ENCODE measurements at places on chromosomes 1 and 21. TPM values are rescaled to one million over a fixed set of nuclear protein-coding genes. Genes with fewer than 3 reads are reported as not detected.

GRCh38 chr1:203354246-203354645 is 3.3 kb upstream of the FMOD start:
- DNase-seq = no peak
- H3K4me1 ChIP-seq = no peaks in the 10 kb centered on the region
- no peak overlapping the region for H3K27ac ChIP-seq
- H3K4me3 ChIP-seq = no peak overlapping the region

- no peaks in the 10 kb centered on the region for H3K36me3 ChIP-seq
- H3K27ac ChIP-seq = no peak overlapping the region
- H3K4me3 ChIP-seq = no peak overlapping the region
- no peak for DNase-seq
- H3K27me3 ChIP-seq = no peaks in the 10 kb centered on the region
Measured at GRCh38 chr21:25412100-25412499, 195.2 kb downstream of the MRPL39 start.

ANKRD35 gene
- total RNA-seq = 3.6 TPM

SH2D1B gene
- not detected for total RNA-seq

IL19 gene
- total RNA-seq = not detected

GRCh38 chr1:244741692-244742091 is 88.8 kb downstream of the DESI2 start:
- no peaks in the 10 kb centered on the region for H3K27me3 ChIP-seq
- H3K4me1 ChIP-seq = no peaks in the 10 kb centered on the region
- H3K36me3 ChIP-seq = no peaks in the 10 kb centered on the region
- no peak for DNase-seq
- H3K27ac ChIP-seq = no peak overlapping the region
- no peak overlapping the region for H3K4me3 ChIP-seq

- no peak overlapping the region for H3K4me3 ChIP-seq
- H3K27ac ChIP-seq = no peak overlapping the region
- H3K36me3 ChIP-seq = no peaks in the 10 kb centered on the region
- DNase-seq = no peak
- H3K4me1 ChIP-seq = peaks cover 27% of the 10 kb centered on the region
- peaks cover 20% of the 10 kb centered on the region for H3K27me3 ChIP-seq
Measured at GRCh38 chr1:36172983-36173382, 17.0 kb downstream of the MAP7D1 start.

DNA sequence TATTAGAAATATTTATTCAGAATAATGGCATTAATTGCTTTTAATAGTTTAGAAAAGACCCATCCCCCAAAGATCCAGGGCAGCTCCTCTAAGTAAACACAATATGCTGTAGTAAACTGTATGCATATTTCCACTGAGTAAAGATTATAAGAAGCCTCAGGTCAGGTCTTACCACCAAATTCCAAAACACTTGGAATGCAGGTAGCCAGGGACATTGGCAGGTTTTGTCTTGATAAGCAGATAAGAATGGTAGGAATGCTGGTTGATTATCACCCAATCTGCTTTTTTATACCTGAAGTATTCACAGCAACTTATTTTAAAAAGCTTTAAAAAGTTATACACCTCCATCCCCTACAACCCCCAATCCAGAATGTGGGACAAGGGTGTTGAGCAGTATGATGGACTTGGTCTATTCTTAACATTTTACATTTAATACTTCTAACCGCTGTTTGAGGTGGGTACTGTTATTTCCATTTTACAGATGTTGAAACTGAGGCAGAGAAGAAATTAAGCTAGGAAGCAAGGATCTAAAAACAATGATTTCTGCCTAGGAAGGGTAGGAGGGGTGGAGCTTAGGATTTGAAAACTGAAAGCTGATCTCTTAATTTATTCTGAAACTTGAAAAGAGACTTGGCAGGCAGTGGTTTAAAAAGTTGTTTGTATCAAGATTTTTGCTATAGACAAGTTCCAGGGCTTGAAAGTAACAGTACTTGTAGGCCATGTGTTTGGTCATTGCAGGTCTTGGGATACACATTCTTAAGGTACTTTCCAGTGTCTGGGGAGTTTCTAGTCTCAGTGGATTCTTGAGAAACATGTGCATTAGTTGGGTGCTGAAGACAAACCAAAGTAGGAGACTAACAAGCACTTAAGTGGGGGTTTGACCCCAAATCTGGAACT is 15.6 kb upstream of the THEM4 start:
- H3K4me3 ChIP-seq = no peak overlapping the region
- H3K4me1 ChIP-seq = no peaks in the 10 kb centered on the region
- no peaks in the 10 kb centered on the region for H3K27me3 ChIP-seq
- peak; percentile 47 for DNase-seq

GRCh38 chr21:28066076-28066475 is 926.6 kb downstream of the LTN1 start:
- H3K4me1 ChIP-seq = peaks cover 13% of the 10 kb centered on the region
- no peak for DNase-seq
- H3K4me3 ChIP-seq = no peak overlapping the region
- no peak overlapping the region for H3K27ac ChIP-seq

GRCh38 chr1:164867590-164867989 is 308.6 kb downstream of the PBX1 start:
- no peak overlapping the region for H3K4me3 ChIP-seq
- no peak for DNase-seq
- H3K36me3 ChIP-seq = no peaks in the 10 kb centered on the region
- no peak overlapping the region for H3K27ac ChIP-seq

- no peak for DNase-seq
- H3K4me1 ChIP-seq = peaks cover 15% of the 10 kb centered on the region
- H3K36me3 ChIP-seq = no peaks in the 10 kb centered on the region
Measured at GRCh38 chr1:30694280-30695175, 28.9 kb downstream of the MATN1 start.

AMY1A gene
- not detected for total RNA-seq

AMY2A gene
- not detected for total RNA-seq

ACADM gene
- 35.3 TPM for total RNA-seq

DNA sequence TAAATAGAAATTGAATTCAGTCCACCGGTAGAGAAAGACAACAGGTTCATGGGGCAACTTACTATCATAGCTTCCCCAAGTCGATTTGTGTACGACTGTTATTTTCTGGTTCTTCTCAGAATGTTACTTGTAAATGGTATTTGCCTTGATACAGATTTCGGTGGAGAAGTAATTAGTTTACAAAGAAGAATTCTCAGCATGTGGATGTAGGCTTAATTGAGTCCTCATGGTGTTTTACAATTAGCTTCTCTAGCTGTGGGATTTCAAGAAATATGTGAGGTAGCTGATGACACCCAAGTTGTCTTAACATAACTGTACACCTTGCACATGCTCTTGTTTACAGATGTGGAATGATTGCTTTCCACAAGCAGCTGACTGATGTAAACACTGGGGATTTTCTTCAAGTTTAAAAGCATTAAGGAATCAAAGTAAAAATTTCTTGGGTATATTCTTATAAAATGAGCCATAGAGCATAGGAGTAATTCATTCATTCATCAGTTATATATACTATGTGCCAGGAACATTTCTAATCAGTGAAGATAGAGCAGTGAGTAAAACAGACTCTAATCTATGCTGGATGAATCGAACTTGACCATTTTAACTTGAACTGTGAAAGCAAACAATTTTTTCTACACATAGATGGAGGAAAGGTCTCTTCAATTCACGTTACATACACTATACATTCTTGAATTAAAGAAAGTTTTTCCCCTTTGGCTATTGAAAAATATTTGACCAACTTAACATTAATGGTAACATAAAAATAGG is 1.4 kb downstream of the MACO1 start:
- peaks cover 8% of the 10 kb centered on the region for H3K4me1 ChIP-seq
- H3K36me3 ChIP-seq = no peaks in the 10 kb centered on the region
- no peak for DNase-seq
- peaks cover 9% of the 10 kb centered on the region for H3K27me3 ChIP-seq
- H3K4me3 ChIP-seq = peak overlapping the region; percentile 78

GRCh38 chr1:220681220-220681880 is 8.8 kb upstream of the C1orf115 start:
- no peaks in the 10 kb centered on the region for H3K27me3 ChIP-seq
- no peak overlapping the region for H3K27ac ChIP-seq
- H3K4me1 ChIP-seq = no peaks in the 10 kb centered on the region
- H3K36me3 ChIP-seq = no peaks in the 10 kb centered on the region
- no peak overlapping the region for H3K4me3 ChIP-seq

GRCh38 chr1:199394856-199395255 is 632.7 kb upstream of the NR5A2 start:
- no peak overlapping the region for H3K27ac ChIP-seq
- H3K4me3 ChIP-seq = no peak overlapping the region
